ENCODE measurements at places on chromosomes 13 and 19. TPM values are rescaled to one million over a fixed set of nuclear protein-coding genes. Genes with fewer than 3 reads are reported as not detected.

GRCh38 chr13:73759434-73759833 is 374.8 kb downstream of the KLF12 start:
- DNase-seq: no peak

DNA sequence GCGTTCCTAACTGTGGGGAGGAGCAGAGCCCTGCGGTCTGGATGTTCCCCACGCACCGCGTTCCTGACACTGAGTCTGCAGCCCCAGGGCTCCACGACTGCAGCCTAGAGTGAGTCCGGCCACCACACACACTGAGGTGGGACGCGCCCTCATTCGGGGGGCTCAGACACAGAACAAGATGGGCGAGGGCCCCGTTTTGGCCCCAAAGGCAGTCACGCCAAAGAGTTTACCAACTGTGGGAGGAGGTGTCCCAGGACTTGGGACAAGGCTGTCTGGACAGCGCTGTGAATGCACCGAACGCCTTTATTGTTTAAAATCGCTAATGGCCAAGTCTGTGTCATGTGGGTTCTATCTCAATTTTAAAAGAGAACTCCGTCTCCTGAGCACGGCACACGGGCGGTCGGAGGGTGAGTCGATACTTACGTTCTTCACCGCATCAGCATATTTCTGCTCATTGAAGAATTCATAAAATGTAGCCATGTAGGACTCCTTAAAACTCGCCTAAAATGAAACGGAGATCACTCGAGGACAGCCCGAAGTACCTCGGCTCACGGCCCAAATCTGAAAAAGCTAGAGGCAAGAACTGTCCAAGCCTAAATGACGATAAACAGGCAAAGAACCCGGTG is 35.2 kb upstream of the C13orf46 start:
- no peak for DNase-seq

The SLITRK1 gene
- not detected for total RNA-seq

GRCh38 chr19:2491130-2491801 is 15.3 kb downstream of the GADD45B start:
- DNase-seq: no peak

DNA sequence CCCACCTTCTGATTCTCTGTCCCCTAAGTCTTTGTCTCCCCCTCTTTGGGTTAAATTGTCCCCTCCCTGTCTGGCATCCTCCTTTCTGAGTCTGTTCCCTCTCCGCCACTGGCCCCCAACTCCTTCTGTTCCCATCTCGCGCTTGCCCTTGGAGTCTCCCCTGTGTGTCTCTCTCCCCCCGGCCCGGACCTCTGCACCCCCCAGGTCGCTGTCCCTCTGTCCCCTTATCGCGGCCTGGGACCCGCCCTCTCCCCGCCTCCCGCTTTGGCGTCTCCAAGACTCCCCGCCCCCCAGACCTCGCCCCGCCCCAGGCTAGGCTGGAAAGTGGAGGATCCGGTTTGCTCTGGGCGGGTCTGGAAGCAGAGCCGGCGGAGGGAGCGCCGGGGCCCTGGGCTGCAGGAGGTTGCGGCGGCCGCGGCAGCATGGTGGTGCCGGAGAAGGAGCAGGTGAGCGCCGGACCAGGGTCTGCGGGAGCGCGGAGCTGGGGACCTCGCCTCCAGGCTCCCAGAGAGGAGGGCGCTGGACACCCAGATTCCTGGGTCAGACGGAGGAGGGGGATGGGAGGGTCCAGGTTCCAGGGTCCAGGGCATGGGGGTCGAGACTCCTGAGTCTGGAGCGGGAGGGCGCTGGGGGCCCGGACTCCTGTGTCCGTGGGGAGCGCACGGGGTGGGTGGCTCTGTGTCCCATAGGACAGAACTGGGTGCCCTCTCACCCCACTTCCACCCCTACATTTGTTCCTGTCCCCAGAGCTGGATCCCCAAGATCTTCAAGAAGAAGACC is at the start of gene TRPM4:
TRPM4 (plus strand) TSS at position 348 of the 780 bp plus-strand sequence; CDS start at position 423, 75 bp downstream.
- no peak for DNase-seq

DNA sequence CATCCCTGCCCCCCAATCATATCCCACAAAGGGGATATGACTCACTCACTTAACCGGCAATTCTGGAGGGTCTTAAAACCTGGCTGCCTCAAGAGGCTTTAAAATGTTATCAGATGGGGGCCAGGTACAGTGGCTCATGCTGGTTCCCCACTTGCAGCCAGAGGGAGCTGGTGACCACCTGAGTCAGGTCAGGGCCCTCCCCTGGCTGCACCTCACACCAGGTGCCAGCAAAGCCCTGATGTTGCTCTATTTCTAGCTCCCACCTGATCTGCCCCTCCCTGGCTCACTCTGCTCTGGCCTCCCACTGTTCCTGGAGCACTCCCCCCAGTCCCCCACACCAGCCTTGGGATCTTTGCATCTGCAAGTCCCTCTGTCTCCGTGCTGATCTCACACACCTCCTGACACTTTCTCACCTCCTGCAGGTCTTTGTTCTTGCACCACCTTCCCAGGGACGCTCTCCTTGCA is 14.2 kb downstream of the HPN start:
- DNase-seq: no peak

Measured in dermis microvascular lymphatic vessel endothelial cell (primary cell).